ENCODE measurements at places on chromosomes 11 and 22. TPM values are rescaled to one million over a fixed set of nuclear protein-coding genes. Genes with fewer than 3 reads are reported as not detected.

- DNase-seq: no peak
Observed at GRCh38 chr11:102676084-102676483, 29.5 kb downstream of the MMP27 start.

The PRRG4 gene
- 9.2 TPM for total RNA-seq

DNA sequence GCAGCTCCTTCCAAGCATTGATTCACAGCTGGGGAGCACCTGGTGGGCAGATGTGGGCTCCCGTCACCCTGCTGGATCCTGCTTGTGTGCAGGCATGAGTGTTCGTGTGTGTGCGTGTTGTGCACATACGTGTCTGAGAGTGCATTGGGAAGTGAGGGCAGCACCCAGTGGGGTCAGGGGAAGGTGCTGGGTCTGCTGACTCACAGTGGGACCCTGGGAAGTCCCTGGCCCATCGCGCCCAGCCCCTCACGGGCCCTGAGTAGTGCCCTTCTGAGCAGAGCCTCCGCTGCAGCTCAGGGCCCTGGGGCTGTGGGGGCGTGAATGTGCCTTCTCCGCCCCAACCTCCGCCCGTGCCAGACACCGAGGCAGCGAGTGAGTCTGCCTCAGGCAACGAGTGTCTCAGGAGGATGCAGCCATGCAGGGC is 36.8 kb downstream of the WNT11 start:
- DNase-seq: no peak

- no peak for DNase-seq
Observed at GRCh38 chr22:31504282-31504681, 7.9 kb downstream of the SFI1 start.

- DNase-seq: no peak
Observed at GRCh38 chr11:117999354-117999993, 13.3 kb downstream of the IL10RA start.

DNA sequence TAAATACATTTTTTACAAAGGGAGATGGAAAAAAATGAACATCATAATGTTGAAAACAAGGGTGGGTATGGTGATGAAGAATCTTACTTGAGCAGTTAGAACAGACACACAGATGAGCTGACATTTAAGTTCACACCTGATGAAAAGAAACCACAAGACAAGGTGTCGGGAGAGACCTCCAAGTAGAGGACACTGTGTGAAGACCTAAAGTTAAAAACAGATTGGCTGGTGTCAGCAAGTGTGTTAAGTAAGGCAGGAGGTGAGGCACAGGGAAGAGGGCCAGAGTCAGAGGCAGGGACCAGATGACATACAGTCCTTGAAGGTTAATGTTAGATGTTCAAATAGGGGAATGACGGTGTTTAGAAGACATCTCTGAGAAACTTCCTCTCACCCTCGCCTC is 236.8 kb downstream of the FAT3 start:
- no peak for DNase-seq
